ENCODE measurements at places on chromosomes 6 and 20. TPM values are rescaled to one million over a fixed set of nuclear protein-coding genes. Genes with fewer than 3 reads are reported as not detected.

The ENPP5 gene
- 3.4 TPM for polyA plus RNA-seq

The SLC23A2 gene
- polyA plus RNA-seq, result 10.3 TPM

The KCNK15 gene
- polyA plus RNA-seq, result 0.36 TPM

The SIRPG gene
- polyA plus RNA-seq, result not detected

Data from muscle of leg (tissue), 16 donors.